NCI-H446 (cell line): ENCODE measurements at places on chromosomes 16 and 17.

DNA sequence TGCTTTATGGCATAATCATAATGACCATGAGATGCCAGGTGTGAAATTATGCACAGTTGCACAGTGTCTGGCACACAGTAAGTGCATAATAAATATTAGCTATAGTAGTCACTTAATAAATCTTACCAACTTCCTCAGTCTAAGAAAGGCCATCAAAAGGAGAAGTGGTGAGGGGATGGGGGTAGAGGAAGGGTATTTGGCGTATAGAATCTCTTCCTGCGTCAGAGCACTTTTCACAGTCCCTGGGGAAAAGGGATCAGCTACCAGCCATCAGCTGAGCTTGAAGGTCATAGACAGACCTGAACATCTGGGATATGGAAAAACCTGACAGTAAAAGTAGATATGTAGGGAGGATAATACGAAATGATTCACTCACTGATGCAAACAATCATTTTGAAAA, 5.8 kb downstream of the CRHR1 start:
- DNase-seq, result no peak

GRCh38 chr17:57498443-57498842, 242.1 kb downstream of the MSI2 start:
- DNase-seq, result no peak

- DNase-seq, result peak; percentile 12
Measured at GRCh38 chr17:49557312-49558024, 18.2 kb upstream of the NXPH3 start.

DNA sequence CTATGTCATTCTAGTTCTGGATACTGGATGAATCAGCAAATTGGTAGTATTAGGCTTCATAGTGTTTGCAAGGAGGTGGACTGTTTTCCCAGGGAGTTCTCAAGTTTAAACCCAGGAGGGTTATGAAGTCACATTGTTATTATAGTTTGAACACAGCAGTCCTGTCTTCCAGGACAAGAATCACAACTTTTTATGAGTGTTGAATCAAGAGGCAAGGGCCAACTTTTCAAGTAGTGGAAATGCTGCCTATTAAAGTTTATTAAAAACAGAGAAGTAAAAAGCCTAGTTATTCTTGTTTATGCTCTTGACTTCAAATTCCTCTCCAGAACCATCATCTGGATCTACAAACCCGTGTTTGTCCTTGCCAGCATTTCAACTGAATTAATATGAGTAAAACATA, 86.3 kb upstream of the GOT2 start:
- DNase-seq, result no peak

- DNase-seq, result peak; percentile 68
Measured at GRCh38 chr16:73091174-73091573, 43.2 kb upstream of the ZFHX3 start.

DNA sequence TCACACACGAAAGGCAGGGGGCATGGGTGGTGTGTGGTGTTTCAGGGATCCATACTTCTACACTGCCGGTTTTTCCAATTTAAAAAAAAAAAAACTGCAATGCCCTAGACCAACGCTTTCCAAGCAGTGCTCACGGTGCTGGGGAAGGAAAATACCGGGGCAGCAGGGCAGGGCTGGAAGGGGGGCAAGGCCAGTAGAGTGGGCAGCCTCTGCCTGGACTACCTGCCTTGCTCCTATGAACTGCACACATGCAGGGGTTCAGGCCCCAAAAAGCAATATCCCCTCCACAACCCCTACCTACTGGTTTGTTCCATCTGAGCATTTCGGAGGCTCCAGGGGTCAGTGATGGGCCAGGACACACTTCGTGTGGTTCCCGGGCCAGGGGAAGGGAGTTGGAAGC, 29.4 kb downstream of the RPH3AL start:
- no peak for DNase-seq

DNA sequence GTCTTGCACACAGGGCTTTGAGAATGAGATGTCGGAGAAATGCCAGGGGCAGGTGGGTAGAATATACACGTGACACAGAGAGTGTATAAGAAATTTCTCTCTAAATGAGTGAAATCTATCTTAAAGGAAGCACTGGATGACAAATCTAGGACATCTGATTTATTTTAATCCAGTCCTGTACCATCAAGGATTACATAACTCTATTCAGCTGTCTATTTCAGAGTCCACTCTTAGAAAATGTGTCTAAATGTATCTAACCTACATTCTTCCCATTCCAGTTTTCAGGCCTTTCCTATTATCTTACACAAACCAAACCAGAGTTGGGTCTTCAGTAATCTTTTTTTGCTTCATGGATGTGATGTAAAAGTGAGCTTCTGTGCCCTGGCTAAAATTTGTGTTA, 181.9 kb downstream of the CNTNAP4 start:
- no peak for DNase-seq

DNA sequence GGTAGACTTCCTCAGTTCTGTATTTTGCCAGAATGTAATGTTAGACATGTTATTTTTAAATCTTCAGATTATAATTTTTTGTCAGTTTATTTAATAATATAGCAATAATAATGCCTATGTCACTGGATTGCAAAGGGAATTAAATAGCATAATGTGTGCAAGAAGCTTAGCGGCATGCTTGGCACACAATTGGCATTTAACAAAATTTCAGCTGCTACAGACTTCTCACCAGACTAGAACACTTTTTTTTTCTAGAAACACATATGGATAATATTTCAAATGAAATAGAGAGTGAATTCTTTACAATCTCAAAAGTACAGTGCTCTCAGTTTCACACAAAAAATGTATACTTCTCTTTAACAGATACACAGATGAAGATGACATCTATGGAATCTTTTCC, 757.4 kb downstream of the CDH11 start:
- no peak for DNase-seq

DNA sequence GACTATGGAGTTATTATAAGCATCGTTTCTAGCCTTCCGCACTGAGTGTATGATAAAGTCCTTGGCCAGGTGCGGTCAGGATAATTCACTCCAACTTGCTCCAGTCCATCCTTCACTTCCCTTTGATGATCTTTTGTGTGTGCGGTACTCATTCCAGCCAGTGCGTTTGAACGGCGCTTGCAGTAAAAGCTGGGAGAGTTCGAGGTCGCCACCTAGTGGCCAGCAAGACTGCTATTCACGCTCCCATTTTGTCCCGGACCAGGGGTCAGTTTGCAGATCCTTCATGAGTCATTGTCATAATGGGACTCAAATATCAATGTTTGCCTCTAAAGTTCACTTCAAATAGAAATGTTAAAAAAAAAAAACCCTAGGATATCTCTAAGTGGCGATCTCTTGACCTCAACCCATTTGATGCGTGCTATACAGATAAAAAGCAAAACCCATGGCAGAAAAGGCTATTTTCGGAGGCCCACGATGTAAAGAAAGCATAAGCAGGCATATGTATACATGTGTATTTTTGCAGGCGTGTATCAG, 417.1 kb downstream of the TMEM114 start:
- peak; percentile 54 for DNase-seq

DNA sequence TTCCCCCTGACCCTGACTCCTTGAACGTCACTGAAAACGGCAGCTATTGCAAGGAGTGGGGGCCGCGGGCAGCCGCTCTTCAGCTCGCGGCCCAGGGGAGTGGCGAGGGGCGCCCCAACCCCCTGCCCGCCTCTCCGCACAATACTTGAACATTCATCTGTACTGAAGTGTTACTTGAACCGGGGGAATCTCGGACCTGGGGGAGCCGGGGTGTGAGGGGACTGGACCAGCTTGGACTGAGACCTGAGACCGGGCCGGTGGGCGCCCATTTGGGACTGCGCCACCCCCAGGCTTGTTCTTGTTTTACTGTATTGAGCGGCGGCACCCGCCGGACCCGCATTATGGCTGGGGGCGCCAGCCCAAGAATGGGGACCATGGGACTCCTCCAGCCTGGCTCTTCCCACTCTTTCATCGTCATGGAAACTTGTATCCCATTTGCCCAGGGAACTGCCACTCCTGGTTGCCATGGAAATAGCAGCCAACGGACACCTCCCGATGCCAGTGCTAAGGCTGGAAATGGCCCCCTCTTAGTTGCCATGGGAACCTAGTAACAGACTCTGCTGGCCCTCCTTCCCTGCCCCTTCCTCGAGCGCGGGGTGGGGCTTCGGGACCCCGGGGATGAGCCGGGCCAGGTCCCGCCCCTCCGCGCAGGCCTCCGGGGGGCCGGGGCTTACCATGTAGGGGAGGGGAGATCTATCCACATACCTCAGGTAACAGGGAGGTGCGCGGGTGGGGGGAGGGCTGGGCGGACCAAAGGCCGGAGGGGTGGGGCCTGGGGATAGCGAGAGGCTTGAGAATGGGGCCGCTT, 805 bp upstream of the ORAI3 start:
- peak; percentile 50 for DNase-seq

GRCh38 chr17:62719586-62719985, 88.5 kb downstream of the MARCHF10 start:
- no peak for DNase-seq

DNA sequence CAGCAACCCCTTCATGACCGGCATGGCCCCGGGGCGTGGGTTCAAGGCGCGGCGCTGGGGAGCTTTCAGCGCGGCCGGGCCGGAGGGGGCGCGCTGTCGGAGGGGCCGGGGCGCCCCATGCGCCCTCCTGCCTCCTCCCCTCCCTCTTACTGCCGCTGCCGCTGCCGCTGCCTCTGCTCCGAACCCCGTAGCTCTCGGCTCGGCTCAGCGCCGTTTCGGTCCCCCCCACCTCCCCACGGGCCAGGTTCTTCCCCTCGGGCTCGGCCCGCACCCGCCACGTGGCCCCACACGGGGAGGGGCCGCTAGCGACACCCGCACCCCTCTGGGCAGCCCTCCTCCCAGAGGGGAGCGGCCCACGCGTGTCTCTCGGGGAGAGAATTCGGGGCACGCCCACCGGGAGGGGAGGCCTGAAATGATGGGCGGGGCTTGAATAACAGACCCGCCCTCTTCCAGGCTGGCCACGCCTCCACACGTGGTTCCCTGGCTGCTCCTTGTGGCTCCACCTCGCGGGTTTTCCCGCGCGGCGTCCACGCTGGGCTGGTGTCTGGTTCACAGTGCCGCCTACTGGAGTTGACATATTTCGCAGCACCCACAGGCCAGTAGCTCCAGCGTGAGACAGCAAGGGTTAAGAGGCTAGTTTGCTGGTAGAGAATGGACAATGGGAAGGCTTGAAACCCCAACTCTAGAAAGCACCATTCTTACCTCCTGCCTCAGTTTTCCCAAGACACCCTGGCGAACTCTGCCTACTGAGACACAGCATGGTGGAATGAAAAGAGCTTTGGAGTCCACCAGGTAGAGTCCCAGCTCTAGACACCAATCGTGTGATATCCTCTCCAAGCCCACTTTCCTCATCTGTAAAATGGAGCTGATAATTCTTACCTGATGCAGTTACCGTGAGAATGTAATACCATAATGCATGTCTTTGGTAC, at the start of gene KCNH4:
Gene KCNH4, minus strand, starts transcription at position 221 of the 929 bp plus-strand sequence. Its CDS starts 197 bp downstream, at position 24.
- DNase-seq, result peak; percentile 82

DNA sequence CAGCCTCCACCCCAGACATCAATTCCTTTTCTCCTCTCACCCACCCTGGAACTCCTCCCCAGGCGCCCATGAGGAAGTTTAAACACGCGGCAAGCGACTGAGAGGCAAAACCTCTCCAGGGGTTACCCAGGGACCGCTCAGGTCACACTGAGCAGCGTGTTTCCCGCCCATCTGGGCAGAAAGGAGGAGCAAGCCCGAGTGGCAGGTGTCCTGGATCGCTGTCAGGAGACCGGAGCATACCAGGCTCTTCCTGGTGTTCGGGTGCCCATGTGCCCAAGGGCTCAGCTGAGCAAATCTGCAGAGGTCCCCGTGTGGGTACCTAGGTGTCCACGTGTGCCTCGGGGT, 491 bp downstream of the SLC25A19 start:
- peak; percentile 59 for DNase-seq

DNA sequence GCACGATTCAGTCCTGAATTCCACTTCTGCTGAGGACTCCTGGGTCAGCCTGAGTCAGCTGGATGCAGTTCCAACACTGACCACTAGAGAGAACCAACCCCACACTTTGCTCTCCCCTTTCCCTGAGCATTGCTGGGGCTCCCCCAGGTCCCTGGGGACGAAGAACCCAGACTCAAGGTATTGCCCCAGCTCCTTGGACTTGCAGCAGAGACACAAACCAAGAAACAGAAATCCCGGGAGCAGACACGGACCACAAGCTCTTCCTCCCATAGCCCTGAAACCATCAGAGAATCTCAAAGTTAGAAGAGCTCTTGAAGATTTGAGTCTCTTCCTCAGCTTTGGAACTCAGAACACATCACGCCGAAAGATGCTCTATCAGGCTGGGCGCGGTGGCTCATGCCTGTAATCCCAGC, 678 bp upstream of the GH1 start:
- DNase-seq, result peak; percentile 53

DNA sequence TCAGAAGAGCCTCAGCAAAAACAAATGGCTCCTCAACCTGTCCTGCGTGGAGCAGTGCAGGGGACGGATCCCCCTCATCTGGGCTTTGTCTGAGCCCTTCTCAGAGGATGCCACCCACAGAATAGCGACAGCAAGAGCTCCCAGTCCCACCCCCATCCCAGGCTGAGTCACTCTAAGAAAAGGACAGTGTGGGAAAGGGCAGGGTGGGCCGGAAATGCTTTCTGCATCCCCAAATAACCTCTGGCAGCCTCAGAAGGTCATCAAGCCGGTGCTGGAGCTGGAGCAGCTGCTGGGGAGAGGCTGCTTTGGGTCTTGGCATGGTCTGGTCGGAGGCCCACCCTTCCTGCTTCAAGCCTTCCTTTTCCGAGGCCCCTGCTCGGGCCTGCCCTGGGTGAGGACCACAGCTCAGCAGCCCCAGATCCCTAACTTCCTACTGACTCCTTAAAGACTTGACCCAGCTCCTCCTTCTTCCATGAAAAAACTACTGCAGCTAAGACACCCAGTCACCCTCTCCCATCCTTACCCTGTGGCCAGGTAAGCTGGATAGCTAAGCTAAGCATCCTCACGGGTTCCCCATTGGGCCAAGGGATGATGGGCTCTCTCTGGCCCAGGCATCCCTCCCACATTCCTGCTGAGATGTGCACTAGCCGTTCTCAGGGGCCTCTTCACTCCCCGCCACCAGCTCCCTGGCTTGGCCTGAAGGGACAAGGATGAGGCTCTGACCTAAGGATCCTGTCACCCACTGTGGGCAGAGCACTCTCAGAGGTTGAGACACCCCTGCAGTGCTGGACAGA, 8.7 kb downstream of the SLC12A4 start:
- DNase-seq, result no peak
